Activated CD8-positive, alpha-beta T cell treated with anti-CD3 and anti-CD28 coated beads for 36 hours (primary cell): ENCODE measurements at places on chromosomes 2 and 18. TPM values are rescaled to one million over a fixed set of nuclear protein-coding genes. Genes with fewer than 3 reads are reported as not detected.

DNA sequence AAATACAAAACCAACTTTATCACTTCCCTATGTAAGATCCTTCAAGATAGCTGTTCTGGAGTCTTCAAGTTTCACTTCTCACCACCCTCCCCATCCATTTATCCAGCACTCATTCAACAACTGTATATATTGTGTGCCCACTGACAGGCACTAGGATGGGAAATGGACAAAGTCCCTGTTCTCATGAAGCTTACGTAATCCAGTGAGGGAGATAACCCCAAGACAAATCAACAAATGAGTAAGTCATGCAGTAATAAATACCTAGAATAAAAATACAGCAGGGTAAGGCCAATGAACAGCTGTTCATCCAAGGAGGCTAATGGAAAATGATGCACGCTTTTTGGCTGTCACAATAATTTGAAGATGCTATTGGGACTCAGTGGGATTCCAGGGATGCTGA, 133.8 kb downstream of the MEMO1 start:
- no peak overlapping the region for H3K4me3 ChIP-seq
- DNase-seq, result no peak
- H3K27ac ChIP-seq, result no peak overlapping the region
- H3K4me1 ChIP-seq, result no peaks in the 10 kb centered on the region

DNA sequence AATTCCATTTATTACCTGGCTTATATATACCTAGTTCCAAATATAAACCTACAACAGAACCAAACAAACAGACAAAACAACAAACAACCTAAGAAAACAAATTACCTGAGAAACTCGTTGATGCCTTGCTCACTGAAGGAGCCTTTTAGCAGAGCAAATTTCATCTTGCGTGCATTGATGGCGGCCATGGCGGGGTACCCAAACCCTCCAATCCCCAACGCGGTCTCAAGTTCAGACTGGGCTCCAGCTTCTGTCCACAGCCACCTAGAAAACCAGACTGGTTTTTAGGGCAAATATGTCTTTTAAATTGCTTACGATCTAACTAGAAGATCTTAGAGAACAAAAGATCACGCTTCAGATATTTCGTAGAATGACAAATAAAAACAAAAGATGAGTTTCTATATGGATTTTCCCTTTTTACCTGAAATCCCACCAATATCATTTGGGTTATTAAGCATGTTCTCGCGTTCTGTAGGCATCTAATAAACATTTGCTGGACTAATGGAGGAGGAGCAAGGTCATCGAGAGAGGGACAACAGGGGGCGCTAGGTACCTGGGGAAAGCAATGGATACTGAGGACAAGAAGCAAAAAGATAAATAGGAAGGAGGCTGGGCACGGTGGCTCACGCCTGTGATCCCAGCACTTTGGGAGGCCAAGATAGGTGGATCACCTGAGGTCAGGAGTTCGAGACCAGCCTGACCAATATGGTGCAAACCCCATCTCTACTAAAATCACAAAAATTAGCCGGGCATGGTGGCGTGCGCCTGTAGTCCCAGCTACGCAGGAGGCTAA, 25.2 kb downstream of the PDIA6 start:
- H3K27me3 ChIP-seq, result no peaks in the 10 kb centered on the region
- H3K4me1 ChIP-seq, result peaks cover 17% of the 10 kb centered on the region
- peak; percentile 49 for DNase-seq
- no peak overlapping the region for H3K4me3 ChIP-seq

Gene SERPINB4
- total RNA-seq, result not detected

DNA sequence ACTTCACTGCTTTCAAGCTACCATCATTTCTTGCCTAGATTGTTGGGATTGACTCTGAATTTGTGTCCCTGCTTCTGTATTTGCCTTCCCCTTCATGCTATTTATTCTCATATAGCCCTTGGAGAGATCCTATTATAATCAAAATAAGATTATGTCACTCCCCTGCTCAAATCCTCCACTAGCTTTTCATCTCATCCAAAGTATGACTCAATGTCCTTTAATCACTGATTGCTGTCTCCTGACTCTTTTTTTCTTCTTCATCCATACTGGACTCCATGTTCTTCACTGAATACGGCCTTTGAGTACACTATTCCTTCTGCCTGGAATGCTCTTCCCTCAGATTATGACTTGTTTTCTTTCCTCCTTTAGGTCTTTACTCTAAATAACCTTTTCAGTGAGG, 5.0 kb downstream of the RBKS start:
- no peaks in the 10 kb centered on the region for H3K27me3 ChIP-seq
- no peak overlapping the region for H3K4me3 ChIP-seq
- H3K36me3 ChIP-seq, result peaks cover 6% of the 10 kb centered on the region
- no peak for DNase-seq

DNA sequence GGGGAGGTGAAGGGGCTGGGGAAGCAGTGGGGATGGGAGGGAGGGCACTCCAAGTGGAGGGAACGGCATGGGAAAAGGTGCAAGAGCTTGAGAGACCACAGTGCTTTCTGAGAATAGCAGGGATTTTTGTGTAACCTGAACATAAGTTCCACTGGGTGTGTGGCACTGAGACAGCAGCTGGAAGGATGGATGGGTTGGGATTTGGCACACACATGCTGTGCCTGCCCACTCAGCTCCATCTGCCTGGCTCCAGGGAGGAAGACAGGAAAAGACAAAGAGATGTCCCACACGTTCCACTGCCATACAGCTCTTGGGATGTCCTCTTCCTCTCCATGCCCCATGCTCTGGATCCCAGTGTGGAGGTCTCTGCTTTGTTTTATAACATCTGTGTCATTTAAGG, 114.1 kb upstream of the TEX51 start:
- DNase-seq, result no peak
- H3K4me1 ChIP-seq, result no peaks in the 10 kb centered on the region
- H3K36me3 ChIP-seq, result no peaks in the 10 kb centered on the region
- no peak overlapping the region for H3K4me3 ChIP-seq
- H3K27me3 ChIP-seq, result peaks cover 7% of the 10 kb centered on the region
- no peak overlapping the region for H3K27ac ChIP-seq

GRCh38 chr2:13104723-13105122, 388.0 kb downstream of the TRIB2 start:
- no peaks in the 10 kb centered on the region for H3K36me3 ChIP-seq
- no peaks in the 10 kb centered on the region for H3K4me1 ChIP-seq
- DNase-seq, result no peak
- peaks cover 10% of the 10 kb centered on the region for H3K27me3 ChIP-seq
- no peak overlapping the region for H3K27ac ChIP-seq
- no peak overlapping the region for H3K4me3 ChIP-seq

GRCh38 chr2:246489-247144, 17.2 kb downstream of the SH3YL1 start:
- H3K4me1 ChIP-seq, result peaks cover 3% of the 10 kb centered on the region
- peaks cover 29% of the 10 kb centered on the region for H3K36me3 ChIP-seq
- no peak overlapping the region for H3K27ac ChIP-seq
- H3K4me3 ChIP-seq, result no peak overlapping the region
- peak; percentile 37 for DNase-seq

DNA sequence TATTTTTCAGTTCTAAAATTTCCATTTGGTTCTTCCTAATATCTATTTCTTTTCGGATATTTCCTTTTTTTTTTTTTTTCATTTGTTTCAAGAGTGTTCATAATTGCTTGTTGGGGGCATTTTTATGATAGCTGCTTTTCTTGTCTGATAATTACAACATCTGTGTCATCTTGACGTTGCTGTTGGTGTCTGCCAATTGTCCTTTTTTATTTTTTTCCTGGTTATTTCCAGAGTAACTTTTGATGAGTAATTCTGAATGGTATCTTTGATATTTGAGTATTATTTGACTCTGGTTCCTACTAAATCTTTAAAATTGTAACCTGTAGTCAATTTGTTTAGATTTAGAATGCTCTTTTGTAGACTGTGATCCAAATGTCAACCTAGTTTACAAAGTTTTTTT, 51.3 kb upstream of the CHRNA1 start:
- no peaks in the 10 kb centered on the region for H3K36me3 ChIP-seq
- peaks cover 1% of the 10 kb centered on the region for H3K4me1 ChIP-seq
- H3K4me3 ChIP-seq, result no peak overlapping the region
- no peaks in the 10 kb centered on the region for H3K27me3 ChIP-seq
- no peak for DNase-seq

GRCh38 chr2:37871456-37872191, 53.5 kb upstream of the RMDN2 start:
- no peak for DNase-seq
- H3K4me1 ChIP-seq, result peaks cover 33% of the 10 kb centered on the region
- peak overlapping the region; percentile 67 for H3K4me3 ChIP-seq

Gene CD302
- 0.43 TPM for total RNA-seq

- H3K27ac ChIP-seq, result peak overlapping the region; percentile 100
- no peaks in the 10 kb centered on the region for H3K27me3 ChIP-seq
- DNase-seq, result no peak
- peaks cover 35% of the 10 kb centered on the region for H3K36me3 ChIP-seq
- H3K4me1 ChIP-seq, result peaks cover 42% of the 10 kb centered on the region
- peak overlapping the region; percentile 97 for H3K4me3 ChIP-seq
Measured at GRCh38 chr18:49813069-49813318, 339 bp downstream of the ACAA2 start.

GRCh38 chr2:160742667-160743066, 249.1 kb upstream of the RBMS1 start:
- no peaks in the 10 kb centered on the region for H3K27me3 ChIP-seq
- DNase-seq, result no peak
- H3K36me3 ChIP-seq, result no peaks in the 10 kb centered on the region
- H3K4me3 ChIP-seq, result no peak overlapping the region
- no peak overlapping the region for H3K27ac ChIP-seq

DNA sequence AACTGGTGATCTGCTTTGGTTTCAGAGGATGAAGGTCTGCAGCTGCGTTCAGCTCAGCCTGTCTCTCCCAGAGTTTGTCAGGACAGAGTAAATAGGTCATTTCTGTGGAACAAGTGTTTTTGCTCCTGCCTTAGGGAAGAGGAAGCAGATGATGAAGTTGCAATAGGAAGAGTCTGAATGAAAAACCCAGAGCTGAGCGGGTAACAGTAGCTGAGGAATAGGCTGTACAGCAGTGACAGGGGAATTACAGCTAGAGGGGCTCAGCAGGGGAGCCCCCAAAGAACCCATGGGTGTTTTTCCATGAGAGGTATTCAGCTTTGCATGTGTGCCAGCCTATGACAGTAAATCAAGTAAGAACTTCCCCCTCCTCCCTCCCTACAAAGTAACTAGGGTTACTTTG, 10.3 kb upstream of the CYBRD1 start:
- no peak for DNase-seq
- no peak overlapping the region for H3K27ac ChIP-seq
- H3K27me3 ChIP-seq, result peaks cover 2% of the 10 kb centered on the region
- H3K36me3 ChIP-seq, result no peaks in the 10 kb centered on the region

DNA sequence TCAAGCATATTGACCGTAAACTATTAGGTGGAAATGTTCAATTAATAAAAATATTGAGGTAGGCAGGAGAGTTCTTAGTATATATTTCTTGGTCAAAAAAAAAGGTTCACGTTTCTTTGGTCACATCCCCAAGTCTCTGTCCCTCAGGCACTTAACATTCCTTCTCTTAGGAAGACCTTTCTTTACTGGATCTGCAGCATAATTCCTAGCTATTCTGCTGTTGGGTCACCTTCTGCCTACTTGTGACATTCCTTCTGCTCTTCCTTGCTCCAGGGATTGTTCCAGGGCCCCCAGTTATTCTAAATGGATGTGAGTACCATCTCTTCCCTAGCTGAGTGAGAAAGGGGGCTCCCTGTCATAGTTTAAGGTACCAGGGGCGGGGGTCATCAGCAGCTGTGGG, 4.2 kb downstream of the UGP2 start:
- H3K27ac ChIP-seq, result no peak overlapping the region
- H3K4me1 ChIP-seq, result peaks cover 58% of the 10 kb centered on the region
- peaks cover 34% of the 10 kb centered on the region for H3K36me3 ChIP-seq

Gene TMEM200C
- total RNA-seq, result not detected

Gene NFATC1
- total RNA-seq, result 97.2 TPM

Gene ESPNL
- total RNA-seq, result 0.27 TPM

Gene ASB18
- not detected for total RNA-seq

DNA sequence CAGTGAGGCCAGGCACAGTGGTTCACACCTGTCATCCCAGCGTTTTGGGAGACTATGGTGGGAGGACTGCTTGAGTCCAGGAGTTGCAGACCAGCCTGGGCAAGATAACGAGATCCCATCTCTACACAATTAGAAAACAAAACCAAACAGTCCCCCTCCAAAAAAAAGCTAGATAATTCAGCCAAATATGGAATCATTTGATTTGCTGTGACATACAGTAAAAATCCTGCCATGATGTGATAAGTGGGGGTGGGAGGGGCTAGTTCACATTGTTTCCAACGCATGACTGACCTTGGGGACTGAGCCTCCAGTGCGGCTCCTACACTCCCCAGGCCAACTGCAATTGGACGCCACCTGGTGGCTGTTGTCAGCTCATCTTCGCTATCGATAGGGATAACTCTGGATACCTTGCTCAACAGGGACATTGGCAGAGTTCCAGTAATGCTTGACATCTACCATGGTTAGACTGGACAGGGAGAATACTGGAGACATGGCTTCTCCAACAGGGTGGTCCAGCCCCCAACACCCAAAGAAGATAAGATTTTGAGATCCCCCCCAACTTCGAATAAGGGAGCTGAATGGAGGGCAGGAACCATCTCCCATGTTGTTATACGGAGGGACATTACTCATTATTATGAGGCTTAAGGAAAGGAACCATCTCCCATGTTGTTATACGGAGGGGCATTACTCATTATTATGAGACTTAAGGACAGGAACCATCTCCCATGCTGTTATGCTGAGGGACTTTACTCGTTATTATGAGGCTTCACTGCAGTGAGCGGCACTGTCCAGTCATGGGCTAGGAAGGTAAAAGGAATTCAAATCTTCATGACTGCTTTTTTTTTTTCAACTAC, 135.9 kb downstream of the TGIF1 start:
- H3K27ac ChIP-seq, result no peak overlapping the region
- DNase-seq, result peak; percentile 85

GRCh38 chr2:233349005-233349998, 5.0 kb upstream of the DGKD start:
- DNase-seq, result no peak
- peaks cover 31% of the 10 kb centered on the region for H3K4me1 ChIP-seq
- H3K36me3 ChIP-seq, result no peaks in the 10 kb centered on the region
- no peak overlapping the region for H3K4me3 ChIP-seq

DNA sequence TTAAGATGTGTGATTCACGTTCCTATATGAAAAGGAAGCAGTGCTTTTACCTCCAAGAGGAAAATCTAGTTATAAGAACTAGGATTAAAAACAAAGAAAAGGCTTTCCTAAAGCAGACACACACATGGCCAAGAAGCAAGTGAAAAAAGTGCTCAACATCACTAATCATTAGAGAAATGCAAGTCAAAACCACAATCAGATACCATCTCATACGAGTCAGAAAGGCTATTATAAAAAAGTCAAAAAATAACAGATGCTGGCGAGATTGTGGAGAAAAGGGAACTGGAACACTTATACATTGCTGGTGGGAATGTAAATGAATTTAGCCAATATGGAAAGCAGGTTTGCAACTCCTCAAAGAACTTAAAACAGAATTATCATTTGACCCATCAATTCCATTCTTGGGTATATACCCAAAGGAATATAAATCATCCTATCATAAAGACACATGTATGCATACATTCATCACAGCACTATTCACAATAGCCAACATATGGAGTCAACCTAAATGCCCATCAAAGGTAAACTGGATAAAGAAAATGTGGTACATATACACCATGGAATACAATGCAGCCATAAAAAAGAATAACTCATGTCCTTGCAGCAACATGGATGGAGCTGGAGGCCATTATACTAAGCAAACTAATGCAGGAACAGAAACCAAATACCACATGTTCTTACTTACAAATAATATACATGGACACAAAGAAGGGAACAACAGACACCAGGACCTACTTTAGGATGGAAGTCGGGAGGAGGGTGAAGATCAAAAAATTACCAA, 285.3 kb downstream of the RAD51AP2 start:
- H3K4me1 ChIP-seq, result no peaks in the 10 kb centered on the region
- no peaks in the 10 kb centered on the region for H3K27me3 ChIP-seq
- H3K27ac ChIP-seq, result no peak overlapping the region
- DNase-seq, result no peak

Gene MROH2A
- not detected for total RNA-seq
